Neuronal stem cell (in vitro differentiated cells): ENCODE measurements at places on chromosomes 3 and 15.

DNA sequence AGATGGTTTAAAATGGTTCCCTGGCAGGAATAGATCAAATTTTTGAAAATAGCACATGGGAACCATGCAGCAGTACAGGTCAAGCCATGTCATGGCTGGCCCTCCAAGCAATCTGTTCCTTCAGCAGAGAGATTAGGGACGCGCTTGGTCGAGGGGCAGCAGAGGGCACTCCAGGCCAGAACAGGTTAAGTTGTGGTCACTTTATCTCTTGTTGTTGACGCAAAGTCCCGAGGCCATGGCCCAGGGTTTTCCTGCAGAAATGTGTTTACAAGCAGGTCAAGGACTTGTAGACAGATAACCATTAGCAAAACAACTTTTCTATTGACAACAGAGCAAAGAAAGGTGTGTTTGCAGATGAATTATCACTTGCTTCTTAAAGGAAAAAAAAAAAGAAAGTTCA is 570.0 kb upstream of the NR2F2 start:
- no peaks in the 10 kb centered on the region for H3K36me3 ChIP-seq
- H3K27me3 ChIP-seq = no peaks in the 10 kb centered on the region
- H3K4me1 ChIP-seq = peaks cover 16% of the 10 kb centered on the region
- H3K4me3 ChIP-seq = no peak overlapping the region

- no peak overlapping the region for H3K27ac ChIP-seq
- no peaks in the 10 kb centered on the region for H3K27me3 ChIP-seq
- no peak for DNase-seq
- no peaks in the 10 kb centered on the region for H3K36me3 ChIP-seq
These were observed 22.8 kb downstream of the EFCC1 start for GRCh38 chr3:129023909-129024308.

DNA sequence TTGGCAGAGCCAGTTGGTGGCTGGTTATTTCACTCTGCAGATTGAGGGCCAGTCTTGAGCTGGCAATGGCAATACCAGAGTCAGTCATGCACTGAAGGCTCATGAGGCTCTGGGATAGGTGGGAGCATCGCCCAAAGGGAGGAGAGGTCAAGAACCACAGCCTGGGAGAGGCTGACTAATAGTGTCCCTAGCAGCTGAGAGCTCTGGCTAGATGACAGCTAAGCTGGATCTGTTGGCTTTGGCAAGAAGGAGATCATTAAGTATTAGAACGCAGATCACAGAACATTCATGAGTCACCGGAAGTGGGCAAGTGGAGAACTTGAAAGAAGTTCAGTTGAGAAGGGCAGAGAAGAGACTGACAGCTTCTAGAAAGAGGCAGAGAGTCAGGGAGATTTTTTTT is 521.1 kb downstream of the NR2F2 start:
- H3K4me3 ChIP-seq = no peak overlapping the region
- no peaks in the 10 kb centered on the region for H3K4me1 ChIP-seq
- H3K27ac ChIP-seq = no peak overlapping the region
- no peaks in the 10 kb centered on the region for H3K36me3 ChIP-seq

- H3K27me3 ChIP-seq = no peaks in the 10 kb centered on the region
- no peak overlapping the region for H3K27ac ChIP-seq
- no peak for DNase-seq
- no peaks in the 10 kb centered on the region for H3K36me3 ChIP-seq
- no peaks in the 10 kb centered on the region for H3K4me1 ChIP-seq
- H3K4me3 ChIP-seq = no peak overlapping the region
These were observed 92.3 kb upstream of the P2RY1 start for GRCh38 chr3:152742368-152743347.

DNA sequence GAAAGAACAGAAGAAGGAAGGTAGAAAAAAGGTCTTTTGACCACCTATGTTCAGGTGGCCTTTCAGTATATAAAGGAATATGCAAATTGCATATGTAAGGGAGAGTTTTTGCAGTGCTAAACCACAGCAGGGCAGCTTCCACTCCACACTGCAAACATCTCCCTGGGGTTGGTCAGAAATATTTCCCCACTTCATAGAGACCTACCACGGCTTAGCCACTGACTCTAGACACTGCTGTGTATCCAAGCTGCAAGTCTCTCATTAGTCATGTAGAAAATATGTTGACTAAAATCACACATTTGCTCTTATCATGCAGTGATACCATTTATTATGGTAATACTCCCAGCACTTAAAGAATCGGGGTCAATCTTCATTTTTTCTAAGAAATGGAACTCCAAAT is 214.9 kb upstream of the NR2F2 start:
- no peaks in the 10 kb centered on the region for H3K36me3 ChIP-seq
- no peaks in the 10 kb centered on the region for H3K27me3 ChIP-seq
- peaks cover 3% of the 10 kb centered on the region for H3K4me1 ChIP-seq

- H3K4me3 ChIP-seq = no peak overlapping the region
- DNase-seq = no peak
- H3K36me3 ChIP-seq = peaks cover 17% of the 10 kb centered on the region
- H3K27me3 ChIP-seq = no peaks in the 10 kb centered on the region
- H3K4me1 ChIP-seq = peaks cover 4% of the 10 kb centered on the region
- H3K27ac ChIP-seq = no peak overlapping the region
These were observed 51.3 kb downstream of the CCK start for GRCh38 chr3:42214565-42215283.

DNA sequence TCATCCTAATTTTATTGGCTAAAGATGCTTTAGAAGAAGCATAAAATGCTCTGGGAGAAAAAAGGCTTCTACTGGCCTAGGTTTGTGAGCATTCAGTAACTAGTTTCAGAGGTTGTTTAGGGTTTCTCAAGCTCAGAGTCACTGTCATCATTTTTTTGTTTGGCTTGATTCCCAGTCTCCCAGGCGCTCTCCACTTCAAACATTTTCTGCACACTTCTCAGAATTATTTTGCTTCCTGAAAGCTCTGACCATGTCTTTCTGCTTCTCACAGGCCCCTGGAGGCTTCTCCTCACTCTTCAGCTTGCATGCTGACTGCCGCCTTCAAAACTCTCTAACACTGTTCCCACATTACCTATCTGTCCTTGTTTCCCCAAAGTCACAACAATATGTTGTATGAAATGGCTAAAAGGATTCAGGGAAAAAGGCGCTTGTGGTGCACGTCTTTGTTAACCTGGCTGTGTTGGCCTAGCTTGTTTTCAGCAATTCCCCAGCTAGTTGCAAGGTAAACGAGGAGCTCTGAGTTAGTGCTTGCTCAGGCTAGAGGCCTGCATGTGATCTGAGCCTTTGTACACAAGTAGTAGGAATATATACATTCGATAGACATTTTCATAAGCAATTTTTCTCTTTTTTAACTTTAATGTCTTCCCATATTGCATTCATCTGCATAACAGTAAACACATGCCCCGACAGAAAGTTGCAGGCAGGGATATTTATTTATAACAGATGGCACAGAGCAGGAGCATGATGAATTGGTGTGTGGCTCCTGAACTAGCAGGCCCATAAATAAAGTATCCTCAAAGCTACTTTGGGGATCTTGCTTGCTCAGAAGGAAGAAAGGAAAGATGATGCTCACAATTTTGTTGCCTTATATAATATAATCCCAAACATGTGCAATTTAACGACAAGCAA is 129.2 kb upstream of the DPH6 start:
- no peak overlapping the region for H3K27ac ChIP-seq
- H3K4me1 ChIP-seq = peaks cover 2% of the 10 kb centered on the region
- H3K27me3 ChIP-seq = no peaks in the 10 kb centered on the region
- H3K4me3 ChIP-seq = no peak overlapping the region

GRCh38 chr15:37055481-37055880 is 44.9 kb downstream of the MEIS2 start:
- H3K4me1 ChIP-seq = peaks cover 17% of the 10 kb centered on the region
- peak overlapping the region; percentile 97 for H3K27ac ChIP-seq
- no peaks in the 10 kb centered on the region for H3K27me3 ChIP-seq
- no peak for DNase-seq

DNA sequence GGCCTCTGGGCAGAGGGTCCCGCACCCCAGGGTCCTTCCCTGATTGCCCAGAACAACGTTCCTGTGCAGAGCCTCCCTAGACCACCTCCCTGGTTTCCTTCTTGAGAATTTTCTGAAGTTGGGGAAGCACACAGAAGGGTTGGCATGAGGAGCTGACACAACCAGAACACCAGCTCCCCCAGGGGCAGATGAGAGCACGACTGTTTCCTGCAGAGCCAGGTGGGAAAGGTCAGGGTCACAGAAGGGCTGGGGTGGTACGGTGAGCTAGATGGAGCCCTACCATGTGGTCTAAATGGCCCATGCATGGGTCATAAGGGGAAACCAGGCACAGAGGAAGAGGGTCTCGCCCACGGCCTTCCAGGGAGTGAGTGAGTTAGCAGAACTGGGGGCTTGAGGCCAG is 10.4 kb downstream of the PPCDC start:
- peaks cover 61% of the 10 kb centered on the region for H3K36me3 ChIP-seq
- H3K27ac ChIP-seq = no peak overlapping the region
- no peaks in the 10 kb centered on the region for H3K27me3 ChIP-seq
- H3K4me3 ChIP-seq = no peak overlapping the region
- DNase-seq = no peak
- no peaks in the 10 kb centered on the region for H3K4me1 ChIP-seq

DNA sequence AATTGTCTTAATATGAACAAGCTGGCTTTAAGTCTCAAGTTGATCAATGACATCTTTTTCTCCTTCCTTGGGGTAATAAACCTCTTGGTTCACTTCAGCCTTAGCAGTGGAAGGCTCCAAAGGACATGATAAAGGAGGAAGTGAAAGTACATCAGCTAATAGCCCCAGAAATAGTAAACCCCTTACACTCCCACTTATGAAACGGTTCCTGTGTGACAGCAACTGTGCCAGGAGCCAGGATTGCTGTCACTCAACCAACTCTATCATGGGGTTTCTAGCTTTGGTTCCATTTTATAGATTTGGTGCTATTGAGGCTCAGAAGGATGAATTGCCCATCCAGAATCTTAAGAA is 216.7 kb downstream of the ABHD5 start:
- H3K27me3 ChIP-seq = no peaks in the 10 kb centered on the region
- no peaks in the 10 kb centered on the region for H3K36me3 ChIP-seq
- peaks cover 2% of the 10 kb centered on the region for H3K4me1 ChIP-seq
- no peak overlapping the region for H3K27ac ChIP-seq

DNA sequence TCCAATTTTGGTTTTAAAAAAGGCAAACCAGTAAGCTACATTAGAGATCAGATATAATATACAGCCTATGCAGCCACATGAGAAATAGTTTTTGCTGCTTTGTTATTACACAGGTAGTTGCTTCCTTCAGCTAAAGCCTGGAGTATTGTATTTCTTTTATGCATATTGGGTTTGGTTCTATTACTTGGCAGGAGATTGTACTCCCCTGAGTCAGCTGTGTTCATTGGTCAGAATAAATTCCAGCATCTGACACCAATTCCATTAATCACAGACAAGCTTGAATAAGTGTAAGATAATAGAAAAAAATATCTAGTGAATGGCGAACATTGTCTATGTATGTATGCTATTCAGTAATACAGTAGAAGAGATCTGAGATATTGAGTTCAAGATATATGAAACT is 26.1 kb upstream of the ZCWPW2 start:
- H3K27ac ChIP-seq = no peak overlapping the region
- no peaks in the 10 kb centered on the region for H3K4me1 ChIP-seq
- no peak overlapping the region for H3K4me3 ChIP-seq
- H3K36me3 ChIP-seq = peaks cover 5% of the 10 kb centered on the region

DNA sequence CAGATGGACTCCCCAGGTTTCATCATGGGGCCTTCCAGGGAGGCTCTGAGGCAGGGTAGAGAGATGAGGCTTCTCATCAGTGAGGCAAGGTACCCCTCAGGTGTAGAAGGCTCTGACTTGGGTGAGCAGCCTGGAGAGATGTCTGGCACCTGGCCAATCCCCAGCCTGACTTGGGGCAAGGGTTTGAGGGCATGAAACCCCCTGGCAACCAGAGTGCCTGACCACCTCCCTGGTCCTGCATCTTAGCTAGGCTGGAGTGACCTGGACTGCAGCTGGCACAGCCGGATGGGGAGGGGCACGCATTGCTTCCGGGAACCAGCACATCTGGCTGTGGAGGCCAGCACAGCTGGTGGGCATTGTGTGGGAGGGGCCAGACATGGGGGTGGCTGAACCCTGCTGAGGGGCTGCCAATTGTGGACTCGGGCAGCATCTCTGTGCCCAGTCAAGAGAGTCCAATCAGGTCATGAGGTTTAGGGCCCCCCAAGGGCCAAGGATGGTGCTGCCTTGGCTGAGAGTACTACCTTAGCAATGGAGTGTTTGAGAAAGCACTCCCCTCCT is 1.9 kb downstream of the ZBTB47 start:
- no peak overlapping the region for H3K27ac ChIP-seq
- peaks cover 18% of the 10 kb centered on the region for H3K4me1 ChIP-seq
- H3K27me3 ChIP-seq = no peaks in the 10 kb centered on the region

GRCh38 chr3:9749645-9750555 is at the start of gene OGG1:
Gene OGG1 (plus strand): TSS chr3:9749952. CDS start chr3:9750287, 335 bp downstream.
- peak within 1 kb of the TSS; percentile 55 for H3K4me3 ChIP-seq
- peaks cover 79% of the 10 kb centered on the region for H3K36me3 ChIP-seq
- H3K27me3 ChIP-seq = no peaks in the 10 kb centered on the region
- peak within 1 kb of the TSS; percentile 96 for H3K27ac ChIP-seq
- peak; percentile 96 for DNase-seq
